Frontal cortex (tissue), 4 donors: ENCODE measurements at places on chromosomes 2 and 18. TPM values are rescaled to one million over a fixed set of nuclear protein-coding genes. Genes with fewer than 3 reads are reported as not detected.

- DNase-seq = no peak
Measured at GRCh38 chr2:32553829-32554432, 73.9 kb upstream of the TTC27 start.

DNA sequence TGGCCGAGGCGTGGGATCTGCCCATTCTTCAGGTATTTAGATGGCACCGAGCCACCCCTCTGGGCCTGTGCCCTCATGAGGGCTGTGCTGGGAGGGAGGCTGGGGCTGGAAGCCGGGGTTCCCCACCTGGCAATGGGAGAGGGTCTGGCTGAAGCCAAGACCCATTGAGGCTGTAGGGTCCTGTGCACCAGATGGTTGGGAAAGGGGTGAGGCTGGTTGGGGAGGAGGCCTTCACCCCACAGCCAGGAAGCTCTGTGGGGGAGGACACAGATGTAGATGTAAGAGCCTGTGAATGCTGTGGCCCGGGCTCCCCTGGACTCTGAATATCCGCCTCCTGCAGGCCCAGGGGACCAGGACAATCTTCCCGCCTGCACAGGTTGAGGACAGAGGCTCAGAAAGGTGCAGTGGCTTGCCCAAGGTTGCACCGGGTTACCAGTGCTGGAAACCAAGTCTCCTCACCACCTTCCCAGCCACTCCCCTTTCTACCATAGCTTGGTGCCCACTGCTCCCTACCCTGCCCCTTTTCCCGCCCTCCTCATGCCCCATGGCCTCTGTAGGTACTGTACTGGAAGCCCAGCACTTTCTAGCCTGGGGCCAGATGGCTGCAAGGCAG is 49.7 kb downstream of the PDCL3 start:
- no peak for DNase-seq

DNA sequence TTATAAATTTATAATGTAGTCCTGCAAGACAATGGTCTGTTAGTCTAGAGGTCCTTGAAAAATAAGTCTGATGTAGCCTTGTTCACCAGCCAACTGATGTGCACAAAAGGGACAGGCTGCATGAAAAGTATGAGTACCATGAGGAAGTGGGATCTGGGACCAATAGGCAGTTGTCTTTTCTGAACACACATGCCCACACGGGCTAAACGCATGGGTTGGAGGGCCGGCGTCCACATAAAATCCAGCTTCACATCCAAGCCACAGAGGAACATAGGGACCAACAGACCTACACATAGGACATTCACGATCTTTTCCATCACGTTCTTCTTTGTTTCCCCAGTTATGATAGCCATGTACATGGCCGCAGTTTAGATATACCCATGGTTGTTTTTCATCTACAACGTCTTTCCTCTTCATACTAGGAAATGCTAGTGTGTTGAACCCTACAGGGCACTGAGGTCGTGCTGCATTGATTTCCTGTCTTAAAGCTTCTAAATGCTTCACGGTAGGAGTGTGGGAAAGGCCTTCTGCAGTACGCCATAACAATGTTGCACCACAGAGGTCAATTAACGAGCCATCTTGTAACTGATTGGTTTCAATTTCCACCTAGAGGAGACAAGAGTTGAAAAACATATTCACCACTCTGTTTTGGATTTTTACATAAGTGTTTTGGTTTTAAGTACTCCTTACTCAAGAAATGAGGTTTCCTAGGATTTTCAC is 49.4 kb downstream of the PELI1 start:
- no peak for DNase-seq

GRCh38 chr2:203811491-203812221 is 55.9 kb upstream of the CTLA4 start:
- DNase-seq = no peak

DNA sequence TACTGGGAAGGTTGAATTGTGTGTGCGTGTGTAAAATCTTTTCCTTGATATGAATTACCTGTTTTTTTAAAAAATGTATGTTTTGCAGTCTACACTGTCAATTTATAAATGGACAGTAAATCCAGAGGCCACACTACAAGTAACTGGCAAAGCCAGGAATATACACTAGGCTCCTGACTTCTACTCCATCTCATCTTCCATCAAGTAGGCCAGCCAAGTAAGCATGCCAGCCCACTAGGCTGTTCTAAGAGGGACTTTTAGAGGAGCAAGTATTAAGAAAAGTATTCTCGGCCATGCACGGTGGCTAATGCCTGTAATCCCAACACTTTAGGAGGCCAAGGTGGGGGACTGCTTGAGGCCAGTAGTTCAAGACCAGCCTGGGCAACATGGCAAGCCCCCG is 13.0 kb upstream of the METAP1D start:
- DNase-seq = no peak

DNA sequence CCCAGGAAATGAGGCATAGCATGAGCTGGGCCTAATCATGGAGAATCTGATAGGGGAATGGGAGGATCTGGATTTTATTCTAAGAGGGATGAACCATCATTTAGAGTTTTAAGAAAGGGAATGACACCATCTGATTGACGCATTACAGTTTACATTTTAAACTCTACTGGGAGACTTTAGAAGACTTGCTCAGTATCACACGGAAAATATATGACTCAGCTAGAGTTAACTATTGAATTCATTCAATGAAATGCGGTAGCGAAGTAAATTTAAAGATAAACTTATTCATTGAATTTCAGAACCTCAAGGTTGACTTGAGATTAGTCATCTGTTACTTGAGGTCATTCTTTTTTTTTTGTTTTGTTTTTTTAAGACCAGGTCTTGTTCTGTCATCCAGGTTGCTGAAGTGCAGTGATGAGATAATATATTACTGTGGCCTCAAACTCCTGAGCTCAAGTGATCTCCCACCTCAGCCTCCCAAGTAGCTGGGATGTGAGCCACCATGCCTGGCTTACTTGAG is 25.0 kb downstream of the MC4R start:
- no peak for DNase-seq

DNA sequence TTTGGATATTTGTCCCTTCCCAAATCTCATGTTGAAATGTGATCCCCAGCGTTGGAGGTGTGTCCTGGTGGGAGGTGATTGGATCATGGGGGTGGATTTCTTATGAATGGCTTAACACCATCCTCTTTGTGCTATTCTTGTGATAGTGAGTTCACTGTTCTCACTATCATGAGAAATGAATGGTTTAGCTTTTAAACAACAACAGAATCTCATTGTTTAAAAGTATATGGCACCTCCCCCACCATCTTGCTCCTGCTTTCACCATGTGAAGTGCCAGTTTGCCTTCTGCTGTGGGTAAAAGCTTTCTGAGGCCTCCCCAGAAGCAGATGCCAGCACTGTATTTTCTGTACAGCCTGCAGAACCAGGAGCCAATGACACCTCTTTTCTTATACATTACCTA is 38.1 kb downstream of the KIAA1328 start:
- no peak for DNase-seq

- DNase-seq = no peak
Measured at GRCh38 chr2:113857464-113857863, 32.4 kb upstream of the ACTR3 start.

Gene NTSR2
- total RNA-seq = 0.82 TPM
